ENCODE measurements at places on chromosomes 12 and 14.

GRCh38 chr14:81519200-81520011, 14.2 kb downstream of the SEL1L start:
- no peak for DNase-seq

DNA sequence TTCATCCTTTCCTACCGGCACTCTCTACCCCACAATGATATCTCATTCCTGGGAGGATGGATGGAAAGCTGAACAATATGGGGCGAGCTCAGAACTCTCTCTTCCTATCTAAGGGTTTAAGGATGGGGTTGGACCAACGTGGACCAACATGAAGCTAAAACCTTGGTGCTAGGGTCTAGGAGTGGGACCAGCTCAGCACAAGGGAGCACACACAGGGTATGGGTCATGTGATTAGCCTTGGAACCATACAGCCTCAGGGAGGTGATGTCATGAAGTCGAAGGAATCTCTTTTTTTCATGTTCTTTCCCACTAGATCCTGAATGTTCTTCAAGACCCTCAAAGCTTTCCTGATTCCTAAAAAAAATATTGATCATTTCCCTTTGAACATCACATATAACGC, 3.3 kb downstream of the GUCY2C start:
- DNase-seq: no peak

GRCh38 chr12:19654650-19655376, 215.5 kb downstream of the AEBP2 start:
- no peak for DNase-seq

DNA sequence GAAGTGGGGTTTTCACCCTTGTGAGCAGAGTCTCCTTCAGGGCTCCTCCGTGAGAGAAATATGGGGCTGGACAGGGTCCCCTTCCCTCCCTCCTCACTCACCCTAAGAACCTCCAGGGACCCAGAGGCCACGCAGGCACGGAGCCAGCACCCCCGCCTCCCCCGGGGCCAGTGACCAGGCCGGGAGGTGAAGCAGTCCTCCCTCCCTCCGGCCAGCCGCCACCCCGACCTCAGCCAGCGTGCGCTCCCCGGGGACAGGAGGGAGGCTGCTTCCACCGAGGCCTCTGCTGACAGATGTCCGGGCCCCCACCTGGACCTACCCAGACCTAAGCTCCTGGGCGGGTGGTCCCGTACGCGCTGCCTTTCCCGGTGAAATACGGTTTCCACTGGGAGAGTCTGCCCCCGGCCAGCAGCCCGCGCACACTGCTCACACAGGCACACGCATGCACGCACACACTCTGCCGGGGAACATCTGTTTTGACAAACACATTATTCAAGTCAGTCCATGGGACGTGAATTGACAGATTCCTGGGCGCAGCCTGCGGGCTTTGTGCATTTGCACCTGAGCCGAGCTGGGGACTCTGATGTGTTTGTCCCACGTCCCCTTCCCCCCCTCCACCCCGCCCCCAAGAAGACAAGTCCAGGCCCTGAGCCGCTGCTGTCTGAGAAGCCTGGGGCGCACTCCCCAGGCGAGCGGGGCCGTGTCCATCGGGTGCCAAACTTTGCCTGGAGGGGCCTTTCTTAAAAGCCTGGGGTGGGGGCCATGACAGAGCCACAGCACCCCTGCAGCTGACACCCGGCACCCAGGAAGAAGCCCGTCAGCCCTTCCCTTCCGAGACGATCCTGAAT, 725 bp downstream of the RIMBP2 start:
- no peak for DNase-seq
